ENCODE measurements at places on chromosomes 6 and 20.
A peak's percentile ranks its signal among the peaks of the same experiment; 100 is the strongest.

DNA sequence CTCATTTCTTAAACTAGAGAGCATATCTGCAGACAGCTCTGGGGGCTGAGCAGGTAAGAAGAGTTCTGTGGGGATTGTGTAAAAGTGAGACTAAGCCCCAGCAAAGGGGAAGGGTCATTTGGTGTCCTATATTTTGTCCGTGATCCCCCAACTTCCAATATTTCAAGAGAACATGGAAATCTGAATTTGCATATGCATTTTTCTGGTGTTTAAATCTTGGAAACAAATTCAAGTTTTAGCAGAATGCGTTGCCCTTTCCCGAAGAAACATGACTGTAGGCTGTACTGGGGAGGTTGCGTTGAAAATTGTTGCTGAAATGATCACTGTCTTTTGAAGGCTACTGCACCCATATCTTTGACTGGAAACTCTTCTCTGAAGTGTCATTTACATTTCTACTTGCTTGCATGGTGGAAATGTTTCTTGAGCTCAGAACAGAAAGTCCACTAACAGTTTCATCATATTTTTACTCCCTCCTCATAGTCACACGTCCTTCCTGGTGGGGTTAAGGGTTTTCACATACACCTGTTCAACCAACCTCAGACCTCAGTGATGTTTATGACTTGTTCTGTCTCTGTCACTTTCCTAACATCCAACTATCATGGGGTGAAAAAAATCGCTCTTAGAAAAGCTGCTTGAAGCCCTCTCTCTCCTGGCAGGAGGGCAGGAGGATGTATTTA, 140.3 kb downstream of the BCAS1 start:
- DNase-seq = no peak

GRCh38 chr6:154320181-154320580, 36.4 kb downstream of the IPCEF1 start:
- DNase-seq = no peak

- DNase-seq = no peak
Observed at GRCh38 chr6:7042654-7043545, 64.9 kb upstream of the RREB1 start.

DNA sequence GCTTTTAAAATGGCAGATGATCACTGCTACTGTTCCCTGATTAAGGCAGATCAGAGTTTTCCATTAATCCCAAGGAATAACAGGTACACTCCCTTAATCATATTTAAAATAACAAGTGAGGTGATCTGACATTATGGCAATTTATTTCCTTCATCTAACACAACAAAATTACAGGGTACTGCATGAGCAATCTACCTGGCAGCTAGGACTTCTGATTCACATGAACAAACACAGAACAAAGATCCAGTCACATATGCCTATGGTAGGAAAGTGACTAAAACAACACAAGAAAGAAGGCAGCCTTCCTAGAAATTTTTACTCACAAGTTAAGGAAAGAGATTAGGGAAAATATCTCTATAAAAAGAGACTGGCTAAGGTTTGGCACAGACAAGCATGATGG, 33.2 kb downstream of the MAP7 start:
- no peak for DNase-seq

DNA sequence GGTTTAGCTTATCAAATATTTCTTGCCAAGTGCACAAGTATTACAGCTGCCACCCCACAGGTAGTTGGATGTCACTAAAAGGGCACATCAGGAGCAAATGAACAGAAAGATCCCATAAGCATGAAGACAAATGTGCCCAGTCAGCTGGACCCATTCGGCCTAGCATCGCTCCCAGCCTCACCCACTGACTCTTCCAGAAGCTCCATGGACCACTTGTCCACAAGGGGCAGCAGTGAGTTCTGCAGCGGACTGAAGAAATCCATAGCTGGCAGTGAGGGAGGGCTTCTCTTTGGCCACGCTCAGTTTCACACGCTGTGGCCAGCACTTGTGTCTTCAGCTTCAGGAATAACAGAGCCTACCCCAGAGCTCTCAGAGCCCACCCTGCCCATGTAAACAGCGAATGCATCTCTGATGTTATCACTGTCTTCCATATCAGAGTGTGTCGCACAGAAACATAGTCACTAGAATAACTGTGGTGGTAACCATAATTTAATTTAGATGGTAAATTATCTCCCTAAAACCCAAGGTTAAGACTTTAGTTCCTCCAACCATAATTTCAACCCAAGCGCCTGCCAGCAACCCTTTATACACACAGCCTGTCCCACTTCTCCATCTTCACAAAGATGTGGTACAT, 15.8 kb downstream of the CGA start:
- DNase-seq = peak; percentile 73
